ENCODE measurements at places on chromosomes 6 and 20.

DNA sequence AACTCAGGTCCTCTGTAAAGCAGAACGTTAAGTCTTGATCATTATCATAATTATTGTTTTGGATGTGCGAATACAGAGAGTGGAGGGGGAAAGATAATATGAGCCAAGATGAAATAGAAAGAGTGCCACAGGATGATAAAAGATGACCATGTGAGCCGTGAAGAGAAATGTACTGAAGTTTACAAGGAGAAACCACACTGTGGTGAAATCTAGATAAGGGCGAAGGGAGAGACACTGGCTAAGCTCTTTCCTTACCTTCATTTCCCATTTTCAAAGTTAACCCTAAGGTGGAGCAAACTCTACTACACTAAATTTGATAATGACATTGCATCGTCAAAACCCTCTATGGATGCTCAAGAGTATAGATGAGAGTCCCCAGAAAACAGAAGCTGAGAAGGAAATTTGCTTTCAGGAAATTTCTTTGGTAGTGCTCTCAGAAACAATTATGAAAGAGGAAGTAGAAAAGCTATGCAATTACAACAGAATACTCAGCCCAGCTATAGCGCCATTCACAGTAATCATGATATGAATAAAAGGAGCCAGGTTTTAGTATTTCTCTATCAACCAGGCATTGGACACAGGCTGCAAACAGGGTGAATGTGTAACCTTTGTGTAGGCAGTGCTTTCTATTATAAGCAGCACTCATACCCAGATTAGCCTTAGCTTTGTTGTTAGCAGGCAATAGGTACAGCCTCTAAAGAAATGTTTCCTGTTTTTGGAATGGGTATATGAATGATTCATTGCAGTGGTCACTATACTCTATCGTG lies 1080.7 kb downstream of the GRIK2 start:
- DNase-seq: no peak

GRCh38 chr20:44182135-44182765 lies 4.7 kb downstream of the JPH2 start:
- DNase-seq: no peak

- no peak for DNase-seq
Measured at GRCh38 chr20:50186987-50187402, 3.6 kb upstream of the CEBPB start.

DNA sequence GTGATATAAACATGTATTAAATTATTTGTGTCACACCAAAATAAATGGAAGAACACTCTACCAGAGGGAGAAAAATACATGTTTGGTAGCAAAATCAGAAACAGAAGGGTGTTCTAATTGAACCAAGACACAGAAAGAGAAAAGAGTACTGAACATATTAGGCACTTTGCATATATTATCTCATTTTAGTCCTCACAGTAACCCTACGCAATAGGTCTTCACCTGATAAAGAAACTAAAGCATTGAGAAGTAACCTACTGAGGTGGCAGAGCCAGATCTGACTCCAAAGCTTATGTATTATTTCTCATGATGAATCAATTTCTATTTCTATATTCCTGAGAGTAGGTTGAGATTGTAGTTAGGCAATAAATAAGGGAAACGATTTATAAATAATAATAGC lies 77.7 kb downstream of the FYN start:
- no peak for DNase-seq

DNA sequence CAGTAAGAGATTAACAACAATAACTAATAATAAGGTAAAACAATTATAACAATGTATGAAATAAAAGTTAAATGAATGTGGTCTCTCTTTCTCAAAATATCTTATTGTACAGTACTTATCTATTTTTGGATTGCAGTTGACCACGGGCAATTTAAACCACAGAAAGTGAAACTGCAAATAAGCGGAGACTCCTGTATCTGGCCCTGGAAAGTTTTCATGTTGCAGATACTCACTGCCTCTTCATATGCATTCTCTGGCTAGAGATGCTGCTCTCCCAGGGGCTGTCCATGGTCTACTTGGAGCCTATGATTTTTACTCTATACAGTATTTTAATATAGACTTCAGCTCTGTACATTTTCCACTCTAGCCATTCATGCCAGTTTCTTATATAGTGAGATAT lies 230.8 kb downstream of the FUT9 start:
- DNase-seq: no peak

GRCh38 chr20:33318096-33318429 lies 35.0 kb downstream of the BPIFB1 start:
- DNase-seq: no peak

- peak; percentile 91 for DNase-seq
Measured at GRCh38 chr6:29964887-29965562, 22.7 kb downstream of the HLA-A start.

DNA sequence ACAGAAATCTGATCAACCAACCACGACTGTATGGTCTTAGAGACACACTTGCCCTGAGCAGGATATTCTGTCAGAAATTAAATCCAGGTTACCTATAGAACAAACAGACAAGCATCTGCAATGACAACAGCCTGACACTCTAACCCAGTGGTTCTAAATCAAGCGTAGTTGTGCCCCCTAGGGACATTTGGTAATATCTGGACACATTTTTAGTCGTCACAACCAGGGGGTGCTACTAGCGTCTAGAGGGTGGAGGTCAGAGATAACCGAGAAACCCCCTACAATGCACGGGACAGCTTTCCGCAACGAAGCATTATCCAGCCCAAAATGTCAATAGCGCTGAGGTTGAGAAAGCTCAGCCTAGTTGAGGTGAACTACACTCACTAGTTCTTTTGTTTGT lies 32.3 kb downstream of the ID4 start:
- no peak for DNase-seq

DNA sequence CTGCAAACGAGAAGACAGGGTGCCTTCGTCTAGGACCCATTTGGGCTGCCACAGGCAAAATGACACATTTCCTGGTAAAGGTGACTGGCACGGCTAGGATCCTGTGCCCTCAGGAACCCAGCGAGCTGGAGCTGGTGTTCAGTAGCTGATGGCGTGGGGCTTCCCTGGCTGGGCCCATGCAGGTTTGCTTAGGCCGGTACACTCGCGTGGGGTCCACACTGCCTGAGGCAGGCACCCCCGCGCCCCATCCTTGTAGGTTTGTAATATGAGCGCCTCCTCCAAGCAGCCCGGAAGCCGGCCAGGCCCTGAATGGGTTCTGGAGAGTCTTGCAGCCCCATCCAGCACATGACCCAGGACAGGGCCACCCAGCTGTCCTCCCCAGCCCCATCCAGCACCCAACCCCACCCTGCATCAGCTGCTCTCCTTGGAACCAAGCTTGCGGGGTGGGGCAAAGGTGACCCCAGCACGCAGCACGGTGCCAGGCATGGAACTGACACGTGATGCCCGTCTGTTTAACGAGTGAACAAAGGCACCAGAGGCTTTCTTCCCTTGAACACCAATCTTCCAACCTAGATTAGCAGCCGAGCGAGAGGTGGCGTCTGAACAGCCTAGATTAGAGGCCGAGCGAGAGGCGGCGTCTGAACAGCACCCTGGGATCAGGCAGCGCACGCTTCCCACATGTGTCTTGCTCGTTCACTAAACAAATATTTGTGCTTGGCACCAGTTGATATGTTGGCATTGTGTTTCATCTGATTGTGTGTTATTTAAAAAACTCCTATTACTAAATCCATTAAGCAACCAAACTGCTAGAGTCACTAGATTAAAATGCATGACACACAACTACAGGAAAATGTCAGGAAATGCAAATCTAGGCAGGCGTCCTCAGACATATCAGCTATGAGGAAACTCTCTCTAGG lies 112.1 kb downstream of the DLL1 start:
- DNase-seq: peak; percentile 9

DNA sequence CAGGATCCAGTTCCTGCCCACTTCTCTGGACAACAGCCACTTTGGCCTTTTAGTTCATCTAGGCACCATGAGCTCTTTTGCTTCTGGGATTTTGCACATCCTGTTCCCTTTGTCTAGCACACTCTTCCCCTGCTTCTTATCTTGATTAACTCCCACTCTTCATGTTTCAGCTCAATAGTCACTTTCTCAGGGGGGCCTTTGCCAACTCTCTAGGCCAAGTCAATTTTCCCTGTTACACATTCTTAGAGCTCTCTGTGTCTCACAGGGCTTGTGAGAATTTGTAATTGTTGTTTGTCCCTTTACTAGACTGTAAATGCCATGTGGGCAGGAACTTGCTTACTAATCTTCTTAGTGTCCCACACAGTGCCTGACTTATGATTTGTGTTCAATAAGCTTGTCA lies 58.1 kb upstream of the EPB41L1 start:
- no peak for DNase-seq

GRCh38 chr20:4480104-4480503 lies 241.6 kb upstream of the PRND start:
- DNase-seq: no peak

GRCh38 chr6:33704215-33705066 lies 7.1 kb downstream of the UQCC2 start:
- no peak for DNase-seq

DNA sequence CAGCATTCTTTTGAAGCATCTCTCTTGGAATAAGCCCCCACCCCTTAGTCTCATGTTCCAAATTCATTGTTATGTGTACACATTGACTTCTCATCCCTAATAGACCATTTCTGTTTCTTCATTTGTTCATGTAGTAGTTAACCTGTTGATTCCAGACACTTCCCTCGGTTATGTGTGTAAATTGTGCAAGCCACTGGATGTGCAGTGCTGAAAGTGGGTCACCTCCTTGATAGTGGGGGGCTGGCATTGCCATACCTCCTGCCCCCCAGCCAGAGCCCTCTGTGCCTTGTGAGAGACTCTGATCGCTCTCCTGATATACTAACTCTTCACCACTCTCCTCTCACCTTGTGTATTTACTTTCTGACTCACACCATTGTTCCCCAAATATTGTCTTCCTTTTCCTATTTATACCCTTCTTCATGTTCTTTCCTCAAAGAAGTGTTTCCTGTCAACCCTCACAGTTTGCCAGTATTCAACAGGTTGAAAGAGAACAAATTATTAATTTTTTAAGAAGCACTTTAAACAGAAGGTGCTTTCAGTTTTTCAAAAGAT lies 59.0 kb downstream of the HIVEP1 start:
- no peak for DNase-seq

- peak; percentile 88 for DNase-seq
Measured at GRCh38 chr20:6533351-6533750, 234.1 kb upstream of the BMP2 start.

DNA sequence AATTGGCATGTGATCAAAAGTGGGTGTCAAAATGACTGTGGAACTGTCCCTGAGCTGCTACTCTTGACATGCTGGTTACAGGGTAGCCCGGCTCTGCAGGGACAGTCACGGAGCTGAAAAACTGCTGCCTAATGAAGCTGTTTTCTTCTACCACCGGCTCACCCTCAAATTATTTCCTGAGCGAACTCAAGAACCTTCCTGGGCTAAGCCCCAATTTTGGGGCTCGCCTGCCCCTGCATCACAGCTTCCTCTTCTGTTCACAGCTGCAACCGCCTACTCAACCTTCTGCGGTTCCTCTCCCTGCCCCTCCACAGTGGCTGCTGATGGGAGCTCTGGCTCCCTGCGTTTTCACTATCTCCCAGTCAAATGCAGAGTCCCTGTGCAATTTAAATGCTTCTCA lies 110.8 kb upstream of the MLN start:
- DNase-seq: no peak
